Central memory CD8-positive, alpha-beta T cell (primary cell): ENCODE measurements at places on chromosomes 6 and 20.

- H3K27me3 ChIP-seq: no peaks in the 10 kb centered on the region
- peaks cover 30% of the 10 kb centered on the region for H3K36me3 ChIP-seq
- no peak overlapping the region for H3K4me3 ChIP-seq
- no peak for DNase-seq
Measured at GRCh38 chr20:47345214-47345613, 11.3 kb downstream of the ZMYND8 start.

DNA sequence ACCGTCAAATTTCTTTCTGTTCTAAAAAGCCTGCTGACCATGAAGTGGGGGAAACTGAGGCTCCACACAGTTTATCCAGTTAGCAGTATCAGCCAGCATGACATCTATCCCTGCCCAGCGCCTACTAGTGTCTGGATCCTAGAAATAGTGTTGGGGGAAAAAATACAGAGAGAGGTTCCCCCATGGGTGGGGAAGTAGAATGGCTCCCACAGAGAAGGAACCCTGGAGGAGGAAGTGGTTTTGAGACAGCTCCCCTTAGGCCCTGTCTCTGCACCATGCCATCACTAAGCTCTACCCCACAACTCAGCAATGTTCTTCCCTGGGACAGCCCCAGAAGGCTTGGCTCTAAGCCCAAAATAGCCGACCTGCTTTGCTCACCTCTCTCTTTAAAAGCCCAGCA is 153.4 kb downstream of the MBOAT1 start:
- DNase-seq: no peak
- H3K4me3 ChIP-seq: no peak overlapping the region
- no peaks in the 10 kb centered on the region for H3K27me3 ChIP-seq
- H3K36me3 ChIP-seq: no peaks in the 10 kb centered on the region

DNA sequence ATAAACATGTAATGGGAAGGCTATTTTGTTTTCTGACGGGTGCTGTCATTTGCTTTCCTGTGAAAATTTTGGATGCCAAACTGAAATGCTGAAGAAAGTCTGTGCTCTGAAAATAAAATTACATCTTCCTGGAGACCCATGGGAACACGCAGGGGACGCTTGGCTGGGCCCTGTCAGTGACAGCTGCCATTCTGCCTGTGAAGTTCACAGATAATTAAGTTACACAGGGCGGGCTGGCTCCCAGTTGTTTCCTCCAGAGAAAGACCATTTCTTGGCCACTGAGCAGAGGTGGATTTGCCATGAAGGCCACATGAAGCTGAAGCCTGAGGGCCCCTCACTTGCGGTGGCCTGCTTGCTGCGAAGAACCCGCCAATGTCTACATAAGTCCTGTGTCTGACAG is 93.5 kb downstream of the TMEM170B start:
- H3K4me1 ChIP-seq: no peaks in the 10 kb centered on the region
- no peak for DNase-seq
- no peaks in the 10 kb centered on the region for H3K36me3 ChIP-seq
- H3K4me3 ChIP-seq: no peak overlapping the region
- H3K27me3 ChIP-seq: peaks cover 45% of the 10 kb centered on the region
- H3K27ac ChIP-seq: no peak overlapping the region

DNA sequence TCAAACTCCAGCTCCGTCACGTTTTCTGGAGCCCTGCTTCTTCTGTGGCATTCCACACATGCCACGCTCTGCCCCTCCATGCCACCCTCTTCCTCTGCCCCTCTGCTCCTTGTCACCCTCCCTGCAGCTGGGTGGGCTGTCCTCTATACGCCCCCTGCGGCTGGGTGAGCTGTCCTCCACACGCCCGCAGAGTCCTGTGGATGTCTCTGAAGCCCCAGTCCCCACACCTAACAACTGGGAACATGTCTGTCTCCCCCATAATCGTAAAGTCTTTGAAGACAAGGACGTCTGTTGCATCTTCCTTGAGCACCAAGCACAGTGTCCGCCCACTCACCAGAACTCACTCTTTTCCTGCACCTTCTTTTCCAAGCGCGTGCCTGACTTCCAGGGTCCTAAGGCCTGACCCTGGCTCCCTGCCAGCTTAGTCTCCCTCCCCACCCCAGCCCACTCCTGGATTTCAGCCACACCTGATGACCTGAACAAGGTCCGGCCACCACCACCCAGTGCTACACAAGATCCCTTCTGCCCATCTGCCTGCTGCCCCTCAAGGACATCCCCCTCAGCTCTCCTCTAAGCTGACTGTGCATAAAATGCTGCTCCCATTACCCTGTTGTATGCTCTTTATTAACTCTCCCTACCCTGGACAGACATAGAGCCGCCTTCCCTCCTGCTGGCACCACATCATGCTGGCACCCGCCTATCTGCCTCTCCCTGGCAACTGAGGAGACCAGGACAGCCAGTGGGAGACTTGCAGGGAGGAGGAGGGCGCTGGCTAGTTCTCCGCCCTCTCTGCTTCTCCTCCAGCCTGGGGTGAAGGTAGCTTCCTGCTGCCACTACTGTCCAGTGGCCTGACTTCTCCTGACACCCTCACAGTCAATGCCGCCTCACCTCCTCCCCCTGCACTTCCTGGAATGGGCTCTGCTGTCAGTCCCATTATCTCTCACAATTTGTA is 10.7 kb upstream of the PRR18 start:
- peak; percentile 2 for DNase-seq
- no peaks in the 10 kb centered on the region for H3K4me1 ChIP-seq
- H3K36me3 ChIP-seq: peaks cover 17% of the 10 kb centered on the region

- DNase-seq: peak; percentile 22
- H3K27ac ChIP-seq: peak overlapping the region; percentile 81
- H3K4me3 ChIP-seq: no peak overlapping the region
- H3K4me1 ChIP-seq: peaks cover 11% of the 10 kb centered on the region
- H3K36me3 ChIP-seq: no peaks in the 10 kb centered on the region
Measured at GRCh38 chr6:37239950-37240713, 17.4 kb upstream of the TBC1D22B start.

- H3K27me3 ChIP-seq: peaks cover 74% of the 10 kb centered on the region
- H3K4me1 ChIP-seq: no peaks in the 10 kb centered on the region
- DNase-seq: no peak
- no peak overlapping the region for H3K27ac ChIP-seq
- peaks cover 2% of the 10 kb centered on the region for H3K36me3 ChIP-seq
- no peak overlapping the region for H3K4me3 ChIP-seq
Measured at GRCh38 chr6:157693867-157694266, 129.2 kb upstream of the SNX9 start.

GRCh38 chr6:36958775-36959554 is 4.4 kb downstream of the PI16 start:
- H3K4me3 ChIP-seq: no peak overlapping the region
- peaks cover 61% of the 10 kb centered on the region for H3K4me1 ChIP-seq
- H3K27ac ChIP-seq: no peak overlapping the region
- H3K27me3 ChIP-seq: no peaks in the 10 kb centered on the region

GRCh38 chr20:2417213-2417541 is 36.5 kb downstream of the TGM6 start:
- no peaks in the 10 kb centered on the region for H3K36me3 ChIP-seq
- no peak overlapping the region for H3K27ac ChIP-seq
- peaks cover 31% of the 10 kb centered on the region for H3K27me3 ChIP-seq
- no peak overlapping the region for H3K4me3 ChIP-seq

DNA sequence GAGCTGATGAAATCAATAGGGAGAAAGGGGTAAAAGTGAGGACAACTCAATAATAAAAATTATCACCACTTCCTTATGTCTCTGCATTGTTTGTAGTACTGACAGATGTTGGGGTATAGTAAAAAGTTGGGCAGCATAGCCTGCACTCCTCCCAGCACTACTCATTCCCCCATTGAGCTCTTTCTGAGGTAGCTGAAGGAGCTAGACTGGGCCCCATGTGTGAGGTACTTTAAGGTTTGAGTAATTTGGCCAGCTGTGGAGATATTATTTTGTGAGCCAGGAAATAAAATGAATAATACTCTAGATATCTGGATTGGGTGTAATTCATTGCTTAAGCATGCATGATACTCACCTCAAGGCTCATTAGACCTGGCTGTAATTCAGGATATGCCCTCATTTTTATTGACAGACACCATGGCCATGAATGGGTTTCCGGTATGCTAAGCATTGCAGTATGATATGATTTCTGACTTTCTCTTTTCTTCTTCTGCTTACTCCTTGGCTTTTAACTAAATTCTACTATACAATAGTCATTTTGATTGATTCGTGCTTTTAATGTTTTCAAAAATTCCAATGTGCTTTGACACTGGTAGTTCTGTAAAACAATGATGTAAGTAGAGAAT is 283.9 kb upstream of the RIMS1 start:
- H3K4me3 ChIP-seq: no peak overlapping the region
- no peak for DNase-seq
- no peaks in the 10 kb centered on the region for H3K4me1 ChIP-seq
- H3K27me3 ChIP-seq: no peaks in the 10 kb centered on the region

- peak overlapping the region; percentile 97 for H3K4me3 ChIP-seq
- DNase-seq: peak; percentile 46
- H3K27me3 ChIP-seq: no peaks in the 10 kb centered on the region
- peaks cover 75% of the 10 kb centered on the region for H3K4me1 ChIP-seq
Measured at GRCh38 chr6:32972353-32973143, 4.2 kb downstream of the BRD2 start.

- no peaks in the 10 kb centered on the region for H3K36me3 ChIP-seq
- no peaks in the 10 kb centered on the region for H3K27me3 ChIP-seq
- no peak for DNase-seq
- no peak overlapping the region for H3K27ac ChIP-seq
Measured at GRCh38 chr20:7399575-7399974, 540.7 kb downstream of the HAO1 start.

- no peak for DNase-seq
- no peak overlapping the region for H3K4me3 ChIP-seq
- peaks cover 20% of the 10 kb centered on the region for H3K27me3 ChIP-seq
- H3K36me3 ChIP-seq: peaks cover 2% of the 10 kb centered on the region
- H3K4me1 ChIP-seq: no peaks in the 10 kb centered on the region
- no peak overlapping the region for H3K27ac ChIP-seq
Measured at GRCh38 chr20:63163596-63164483, 52.1 kb downstream of the YTHDF1 start.

DNA sequence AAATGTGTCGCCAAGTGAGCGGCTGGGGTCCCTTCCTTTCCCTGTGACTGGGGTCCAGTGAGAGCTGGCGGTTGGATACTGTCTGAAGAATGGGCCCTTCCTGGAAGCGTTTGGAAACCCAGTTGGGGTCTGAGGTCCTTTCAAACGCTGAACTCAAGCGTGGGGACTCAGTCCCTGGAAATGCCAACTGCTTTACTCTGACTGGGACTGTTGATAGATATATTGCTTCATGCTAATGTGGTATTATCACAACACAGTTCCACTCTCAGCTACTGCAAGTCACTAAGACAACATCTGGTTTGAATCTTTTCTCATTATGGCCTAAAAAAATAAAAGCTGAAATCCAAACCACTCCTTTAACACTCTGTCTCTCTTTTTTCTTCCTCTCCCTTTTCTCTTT is 23.7 kb upstream of the PSMF1 start:
- H3K36me3 ChIP-seq: no peaks in the 10 kb centered on the region
- no peak overlapping the region for H3K27ac ChIP-seq
- no peak overlapping the region for H3K4me3 ChIP-seq

DNA sequence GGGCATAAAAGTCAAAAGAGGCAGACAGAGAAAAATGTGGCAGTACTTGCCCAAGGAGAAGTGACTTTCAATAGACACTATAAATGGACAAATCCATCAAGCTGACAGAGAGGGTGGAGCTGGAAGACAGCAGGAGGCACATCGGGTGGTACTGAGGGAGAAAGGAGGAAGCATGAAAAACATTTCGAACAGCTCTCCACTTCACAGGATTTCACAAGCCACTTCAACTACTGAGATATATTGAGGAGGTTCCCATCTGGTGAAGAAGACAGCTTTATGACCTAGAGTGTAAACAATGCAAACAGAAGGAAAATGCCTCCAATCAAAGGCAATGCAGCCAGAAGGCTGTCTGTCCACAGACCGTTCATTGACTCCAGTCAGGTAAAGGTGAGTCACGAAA is 259.4 kb upstream of the ECI2 start:
- peaks cover 19% of the 10 kb centered on the region for H3K27me3 ChIP-seq
- H3K4me3 ChIP-seq: no peak overlapping the region
- no peaks in the 10 kb centered on the region for H3K4me1 ChIP-seq
- H3K36me3 ChIP-seq: peaks cover 1% of the 10 kb centered on the region
- no peak overlapping the region for H3K27ac ChIP-seq

- H3K27me3 ChIP-seq: peaks cover 34% of the 10 kb centered on the region
- peaks cover 6% of the 10 kb centered on the region for H3K4me1 ChIP-seq
- H3K4me3 ChIP-seq: no peak overlapping the region
- no peak overlapping the region for H3K27ac ChIP-seq
- H3K36me3 ChIP-seq: peaks cover 1% of the 10 kb centered on the region
Measured at GRCh38 chr20:64104667-64105451, 2.5 kb downstream of the NPBWR2 start.

DNA sequence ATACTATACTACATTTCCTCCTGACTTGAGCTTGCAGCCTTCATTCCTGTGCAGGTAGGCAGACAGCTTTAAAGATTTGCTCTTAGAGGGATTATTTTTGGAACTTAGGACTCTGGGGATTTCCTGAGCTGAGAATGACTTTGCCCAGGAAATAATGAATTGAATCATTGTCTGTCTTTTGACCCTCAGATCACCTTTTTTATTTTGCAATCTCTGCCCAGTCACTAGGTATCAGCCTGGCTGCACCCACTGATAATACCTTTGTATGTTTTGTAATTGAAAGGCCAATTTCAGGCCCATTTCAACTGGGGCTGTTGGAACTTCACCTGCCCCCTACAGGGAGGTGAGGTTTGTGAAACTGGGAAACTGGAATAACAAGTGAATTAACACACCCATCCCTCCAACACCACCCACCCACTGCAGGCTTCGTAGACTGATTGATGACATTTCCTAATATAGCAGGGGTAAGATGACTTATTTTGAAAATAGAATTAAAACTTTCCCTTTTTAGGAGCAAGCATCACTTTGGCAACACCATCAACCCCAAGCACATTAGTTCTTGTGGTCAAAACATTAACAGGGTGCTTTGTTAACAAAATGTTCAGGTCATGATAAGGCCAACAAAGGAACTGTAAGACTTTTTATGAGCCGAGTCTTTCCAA is 157.1 kb upstream of the CENPW start:
- no peak overlapping the region for H3K27ac ChIP-seq
- no peak overlapping the region for H3K4me3 ChIP-seq
- no peaks in the 10 kb centered on the region for H3K27me3 ChIP-seq
- no peaks in the 10 kb centered on the region for H3K36me3 ChIP-seq
- DNase-seq: no peak
- H3K4me1 ChIP-seq: no peaks in the 10 kb centered on the region

- H3K27ac ChIP-seq: no peak overlapping the region
- H3K4me3 ChIP-seq: no peak overlapping the region
- H3K4me1 ChIP-seq: no peaks in the 10 kb centered on the region
Measured at GRCh38 chr6:138017166-138017757, 90.0 kb downstream of the PERP start.
